ENCODE measurements at places on chromosomes 11 and 22. TPM values are rescaled to one million over a fixed set of nuclear protein-coding genes. Genes with fewer than 3 reads are reported as not detected.

C22orf15 gene
- total RNA-seq = 0.86 TPM

FAM83F gene
- total RNA-seq = not detected

LTO1 gene
- total RNA-seq = 32.6 TPM

XRRA1 gene
- 17.8 TPM for total RNA-seq

VSIG2 gene
- total RNA-seq = not detected

SHISA8 gene
- not detected for total RNA-seq

TMEM223 gene
- total RNA-seq = 11.2 TPM

APLNR gene
- not detected for total RNA-seq

RASD2 gene
- not detected for total RNA-seq

LRRC75B gene
- total RNA-seq = 13.8 TPM

CDCA5 gene
- 32.4 TPM for total RNA-seq

HEPHL1 gene
- total RNA-seq = 4.4 TPM
